CD4-positive, alpha-beta T cell treated with Interleukin-15 for 4 hours (primary cell): ENCODE measurements at places on chromosomes 6 and 20.

- DNase-seq, result no peak
Observed at GRCh38 chr6:55208478-55209458, 34.5 kb downstream of the HCRTR2 start.

- no peak for DNase-seq
Observed at GRCh38 chr6:21615504-21615903, 22.0 kb downstream of the SOX4 start.

DNA sequence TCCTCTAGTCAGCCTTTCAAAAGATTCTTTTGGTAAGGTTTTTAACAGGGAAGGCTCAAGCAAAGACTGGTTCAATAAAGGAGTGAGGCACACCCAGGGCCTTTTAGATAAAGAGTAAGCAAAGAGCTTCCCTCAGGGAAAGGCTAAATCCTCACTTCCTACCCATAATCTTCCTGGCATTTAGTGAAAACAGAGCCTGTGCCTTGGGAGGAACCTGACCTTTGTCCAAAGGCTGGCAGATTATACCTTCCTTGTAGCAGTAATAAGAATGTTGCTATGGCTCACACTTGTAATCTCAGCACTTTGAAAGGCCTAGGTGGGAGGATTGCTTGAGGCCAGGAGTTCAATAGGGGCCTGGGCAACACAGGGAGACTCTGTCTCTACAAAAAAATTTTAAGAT is 280.1 kb upstream of the PLCB4 start:
- DNase-seq, result no peak

GRCh38 chr6:43861212-43861894 is 91.3 kb downstream of the VEGFA start:
- no peak for DNase-seq

- no peak for DNase-seq
Observed at GRCh38 chr20:4151991-4152695, 136.8 kb upstream of the RNF24 start.

GRCh38 chr6:47674673-47675072 is 23.7 kb upstream of the ADGRF4 start:
- DNase-seq, result no peak

GRCh38 chr6:139914910-139915309 is 540.5 kb upstream of the CITED2 start:
- no peak for DNase-seq

GRCh38 chr6:33314943-33315792 is 1.3 kb upstream of the TAPBP start:
- DNase-seq, result no peak

DNA sequence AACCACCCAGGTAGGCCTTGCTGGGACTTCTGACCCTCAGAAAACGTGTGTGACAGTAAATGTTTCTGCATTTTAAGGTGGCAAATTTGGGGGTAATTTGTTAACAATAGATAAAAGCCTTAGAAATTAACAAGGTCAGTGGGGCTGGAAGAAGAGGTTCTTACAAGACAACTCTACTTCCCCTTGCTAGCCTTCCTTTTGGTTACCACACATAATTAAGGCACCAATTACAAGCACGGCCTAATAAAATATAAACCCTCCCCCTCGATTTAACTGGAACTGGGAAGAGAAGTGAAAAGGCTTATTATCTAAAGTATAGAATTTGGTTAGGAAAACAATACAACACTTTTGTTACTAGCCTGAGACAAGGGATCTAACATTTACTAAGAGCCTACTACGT is 38.8 kb downstream of the ELOVL5 start:
- no peak for DNase-seq

- no peak for DNase-seq
Observed at GRCh38 chr20:6499566-6499965, 267.9 kb upstream of the BMP2 start.

DNA sequence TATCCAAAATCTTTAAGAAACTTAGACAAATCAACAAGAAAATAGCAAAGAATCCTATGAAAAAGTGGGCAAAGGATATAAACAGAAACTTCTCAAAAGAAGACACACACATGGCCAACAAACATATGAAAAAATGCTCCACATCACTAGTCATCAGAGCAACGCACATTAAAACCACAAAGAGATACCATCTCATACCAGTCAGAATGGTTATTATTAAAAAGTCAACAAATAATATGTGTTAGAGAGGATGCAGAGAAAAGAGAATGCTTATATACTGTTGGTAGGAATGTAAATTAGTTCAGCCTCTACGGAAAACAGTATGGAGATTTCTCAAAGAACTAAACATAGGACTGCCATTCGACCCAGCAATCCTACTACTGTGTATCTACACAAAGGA is 212.0 kb upstream of the DTNBP1 start:
- no peak for DNase-seq
